ENCODE measurements at places on chromosomes 16 and 17. TPM values are rescaled to one million over a fixed set of nuclear protein-coding genes. Genes with fewer than 3 reads are reported as not detected.

PMFBP1 gene
- polyA plus RNA-seq: 3.7 TPM

DHRS11 gene
- polyA plus RNA-seq: 14.7 TPM

GNAO1 gene
- polyA plus RNA-seq: 13.4 TPM

CCL3 gene
- 0.76 TPM for polyA plus RNA-seq

CDYL2 gene
- 1.1 TPM for polyA plus RNA-seq

TP53TG3 gene
- polyA plus RNA-seq: not detected

GFER gene
- polyA plus RNA-seq: 25.7 TPM

DNAH9 gene
- polyA plus RNA-seq: 2.1 TPM

KRTAP2-3 gene
- polyA plus RNA-seq: not detected

ACSM5 gene
- polyA plus RNA-seq: 1.3 TPM

ENPP7 gene
- polyA plus RNA-seq: 0.15 TPM

WNT9B gene
- polyA plus RNA-seq: not detected

RHBDL3 gene
- polyA plus RNA-seq: 0.34 TPM

UTS2R gene
- polyA plus RNA-seq: not detected

CSH2 gene
- not detected for polyA plus RNA-seq

KRT25 gene
- polyA plus RNA-seq: not detected

GP1BA gene
- polyA plus RNA-seq: 0.11 TPM

AATK gene
- 40.1 TPM for polyA plus RNA-seq

SERPINF2 gene
- 5.6 TPM for polyA plus RNA-seq

SDR42E2 gene
- 0.07 TPM for polyA plus RNA-seq

GOSR2 gene
- polyA plus RNA-seq: 14.3 TPM

TMEM256 gene
- polyA plus RNA-seq: 88.3 TPM

TPSD1 gene
- 0.19 TPM for polyA plus RNA-seq

CTF1 gene
- 2.9 TPM for polyA plus RNA-seq

HYDIN gene
- polyA plus RNA-seq: 2.7 TPM

SSTR5 gene
- 1.2 TPM for polyA plus RNA-seq

CHRNE gene
- polyA plus RNA-seq: 1.1 TPM

ZSCAN10 gene
- polyA plus RNA-seq: not detected
